ENCODE measurements at places on chromosomes 3 and 15.

DNA sequence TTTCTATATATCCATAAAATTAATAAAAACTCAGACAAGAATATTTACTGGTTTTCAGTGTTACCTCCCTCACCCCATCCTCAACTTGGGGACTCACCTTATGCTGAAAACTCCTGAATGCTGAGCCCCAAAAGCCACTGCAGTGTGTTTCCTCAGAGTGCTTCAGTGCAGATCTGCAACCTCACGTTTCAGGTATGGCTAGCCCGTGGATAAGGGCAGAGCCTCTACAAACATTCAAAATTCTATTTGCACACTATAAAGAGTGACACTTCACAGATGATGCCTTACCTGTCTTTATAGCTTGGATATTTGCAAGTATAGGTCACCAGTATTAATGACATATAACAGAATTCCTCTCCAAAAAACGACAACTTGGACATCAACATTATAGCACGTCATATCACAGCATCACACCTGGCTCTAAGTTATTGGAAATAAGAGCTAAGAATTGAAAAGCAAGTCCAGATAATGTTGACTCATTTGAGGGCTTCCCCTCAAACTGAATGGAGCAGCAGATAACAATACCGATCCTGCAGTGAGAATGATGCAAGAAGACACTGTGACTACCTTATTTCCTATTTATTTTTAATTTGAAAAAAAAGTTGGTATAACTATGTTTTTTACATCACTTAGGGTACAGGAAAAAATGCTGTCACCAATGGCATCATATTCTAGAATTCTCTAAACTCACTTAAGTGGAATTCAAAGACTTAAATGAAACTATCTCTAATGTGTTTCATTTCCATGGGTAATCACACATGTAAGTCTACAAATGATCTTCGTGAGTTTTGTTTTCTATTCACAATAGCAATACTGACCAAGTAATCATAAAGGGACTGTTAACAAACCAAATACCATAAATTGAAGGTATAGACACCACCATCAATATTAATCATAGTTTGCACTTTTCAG lies 40.7 kb upstream of the RSL24D1 start:
- DNase-seq, result no peak

- DNase-seq, result no peak
These were observed 478.2 kb upstream of the DPH6 start for GRCh38 chr15:36024031-36024688.

DNA sequence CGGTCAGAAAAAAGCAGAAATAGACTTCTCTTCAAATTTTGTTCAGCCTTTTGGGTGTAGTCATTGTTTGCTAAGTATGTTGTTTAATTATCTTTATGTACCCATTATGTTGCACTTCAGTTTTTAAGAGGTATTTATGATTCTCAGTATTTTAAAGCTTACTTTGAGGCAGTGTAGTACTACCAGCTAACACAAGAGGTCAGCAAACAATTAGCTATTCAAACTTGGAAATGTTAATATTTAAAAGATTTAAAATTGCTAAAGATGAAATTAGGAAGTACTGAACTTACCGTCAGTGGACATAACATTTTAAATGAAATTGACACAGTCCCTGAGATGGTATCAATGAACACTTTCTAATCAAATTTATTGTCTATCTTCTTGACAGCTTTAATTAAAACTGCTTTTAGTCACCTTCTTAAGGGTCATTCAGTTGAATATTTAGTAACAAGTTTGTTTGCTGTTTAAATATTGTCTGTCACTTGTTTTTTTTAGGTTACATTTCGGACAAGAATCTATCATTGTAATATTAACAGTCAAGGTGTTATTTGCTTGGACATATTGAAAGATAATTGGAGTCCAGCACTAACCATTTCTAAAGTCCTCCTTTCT lies 28.1 kb downstream of the NKIRAS1 start:
- DNase-seq, result peak; percentile 39

GRCh38 chr15:39376371-39376909 lies 204.4 kb upstream of the THBS1 start:
- no peak for DNase-seq

- no peak for DNase-seq
These were observed 39.3 kb downstream of the KLHL6 start for GRCh38 chr3:183515968-183516851.

GRCh38 chr3:9676785-9677184 lies 26.8 kb upstream of the CPNE9 start:
- no peak for DNase-seq

DNA sequence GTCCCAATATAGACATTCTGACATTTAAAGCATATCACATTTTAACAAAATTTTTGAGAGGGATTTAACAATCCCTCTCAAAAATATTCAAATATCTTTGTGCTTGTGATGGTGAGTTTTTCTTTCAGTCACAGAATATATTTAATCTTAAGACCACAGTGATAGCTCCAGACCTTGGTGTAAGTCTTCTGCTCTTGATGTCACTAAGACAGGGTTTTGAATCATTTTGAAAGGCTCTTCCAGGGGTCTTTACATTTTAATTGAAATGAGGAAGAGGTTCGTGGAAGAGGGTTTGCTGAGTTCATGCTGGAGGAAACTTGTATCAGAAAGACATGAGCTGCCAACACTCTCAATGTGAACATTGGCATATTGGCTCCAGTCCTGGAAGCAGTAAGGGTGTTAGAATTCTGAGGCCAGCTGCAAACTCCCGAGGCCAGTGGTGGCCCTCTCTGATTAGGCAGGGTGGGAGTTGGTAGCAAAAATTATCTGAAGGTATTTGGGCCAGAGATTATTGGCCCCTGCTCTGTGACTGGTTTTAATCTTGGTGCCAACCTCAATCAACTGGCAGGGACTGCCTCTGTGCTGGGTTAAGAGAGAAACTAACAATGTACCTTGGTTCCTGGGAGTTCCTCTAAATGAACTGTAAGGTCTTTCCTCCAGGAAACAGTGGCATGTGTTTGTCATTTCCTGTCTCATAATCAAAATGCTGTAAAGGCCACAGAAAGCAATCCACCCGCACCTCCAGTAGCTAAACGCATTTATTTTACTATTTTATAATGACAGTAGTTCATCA lies 5.3 kb downstream of the POU1F1 start:
- no peak for DNase-seq

DNA sequence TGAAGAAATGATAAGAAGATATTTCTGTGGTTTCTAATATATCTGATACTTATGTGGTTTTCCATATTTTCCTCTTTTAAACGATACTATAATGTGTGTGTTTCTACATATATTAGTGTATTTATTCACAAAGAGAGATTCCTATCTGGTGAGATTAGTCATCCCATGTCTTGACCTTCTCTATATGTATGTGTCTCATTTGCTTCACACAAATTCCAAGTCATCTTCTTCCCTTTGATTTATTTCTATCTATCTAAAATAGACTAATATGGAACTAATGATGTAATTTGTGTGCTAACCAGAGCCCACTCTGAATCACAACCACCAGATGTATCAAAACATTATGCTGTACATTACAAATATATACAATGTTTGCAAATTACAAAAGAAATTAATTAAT lies 154.7 kb upstream of the KCNMB2 start:
- DNase-seq, result no peak

GRCh38 chr3:36210840-36211651 lies 169.3 kb upstream of the STAC start:
- DNase-seq, result no peak

GRCh38 chr15:69305204-69305931 lies 6.7 kb downstream of the PAQR5 start:
- peak; percentile 65 for DNase-seq

DNA sequence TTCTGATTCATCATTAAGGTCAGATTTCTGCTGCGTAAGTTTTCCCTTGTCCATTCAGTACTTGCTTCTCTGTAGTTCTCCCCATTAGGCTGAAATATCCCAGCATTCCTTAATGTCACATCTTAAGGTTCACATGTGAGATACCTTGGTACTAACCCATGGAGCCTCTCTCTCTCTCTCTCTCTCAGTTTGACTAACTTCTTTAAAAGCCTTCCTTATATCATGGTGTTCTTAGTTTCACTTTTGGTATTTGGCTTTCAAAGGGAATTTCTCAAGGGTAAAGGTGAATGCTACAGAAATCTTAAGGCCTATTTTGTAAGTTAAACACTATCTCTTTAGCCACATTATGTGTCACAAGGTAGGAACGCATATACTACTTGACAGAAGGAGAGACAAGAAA lies 427.3 kb upstream of the ZNF717 start:
- no peak for DNase-seq

- no peak for DNase-seq
These were observed 36.8 kb upstream of the GOLGA6L2 start for GRCh38 chr15:23483821-23484299.

- no peak for DNase-seq
These were observed 285.9 kb downstream of the XXYLT1 start for GRCh38 chr3:194985031-194985578.

DNA sequence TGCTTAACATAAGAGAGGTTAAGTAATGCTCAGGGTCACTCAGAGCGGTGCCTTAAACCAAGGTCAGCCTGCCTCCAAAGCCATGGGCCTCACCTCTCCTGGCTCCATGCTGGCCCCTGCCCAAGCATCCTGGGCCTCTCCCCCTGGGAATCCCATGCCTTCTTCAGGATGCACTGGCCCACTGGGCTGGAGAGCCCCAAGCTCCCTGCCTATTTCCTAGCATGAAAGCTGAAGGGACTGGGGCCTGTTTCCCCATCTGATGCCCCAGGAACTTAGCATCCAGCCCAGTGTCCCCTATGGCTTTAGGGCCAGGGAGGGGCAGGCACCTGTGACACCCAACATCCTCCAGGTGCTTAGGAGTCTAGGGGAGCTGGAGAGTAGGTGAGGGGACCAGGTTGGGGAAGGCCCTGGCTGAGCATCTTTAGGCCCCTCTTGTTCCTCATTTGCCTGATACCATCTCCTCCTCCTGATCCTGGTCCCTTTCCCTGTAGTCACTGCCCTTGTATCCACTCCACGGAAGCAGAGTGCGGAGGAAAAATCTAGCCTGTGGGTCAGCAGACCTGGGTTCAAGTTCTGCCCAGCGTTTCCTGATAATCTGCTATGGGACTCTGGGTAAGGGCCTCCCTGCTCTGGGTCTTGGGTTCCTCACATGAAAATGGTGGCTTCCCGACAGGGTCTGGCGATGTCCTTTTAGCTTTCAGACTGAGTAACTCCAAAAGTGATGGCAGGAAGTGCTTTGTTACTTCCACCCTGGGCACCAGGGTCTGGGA lies 28.6 kb downstream of the EHD4 start:
- DNase-seq, result no peak

GRCh38 chr15:41490355-41490754 lies 3.3 kb upstream of the ITPKA start:
- peak; percentile 62 for DNase-seq

DNA sequence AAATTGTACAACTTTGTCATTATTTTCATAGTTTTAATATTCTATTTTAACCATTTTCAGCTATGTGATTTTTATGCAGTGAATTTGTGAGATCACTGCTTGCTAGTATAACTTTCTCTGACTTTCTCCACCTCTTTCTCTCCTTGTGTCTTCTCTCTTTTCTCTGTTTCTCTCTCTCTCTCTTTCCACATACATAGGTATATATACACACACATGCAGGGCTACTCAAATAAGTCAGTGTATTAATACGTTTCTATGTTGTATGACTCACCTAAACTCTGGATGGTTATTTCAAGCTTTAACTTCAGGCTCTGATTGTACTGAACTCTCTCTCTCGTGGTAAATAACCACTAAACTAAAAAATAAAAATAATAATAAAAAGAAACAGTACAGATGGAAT lies 1389.3 kb upstream of the ALCAM start:
- no peak for DNase-seq

GRCh38 chr15:52113235-52113634 lies 660 bp upstream of the BCL2L10 start:
- DNase-seq, result no peak

DNA sequence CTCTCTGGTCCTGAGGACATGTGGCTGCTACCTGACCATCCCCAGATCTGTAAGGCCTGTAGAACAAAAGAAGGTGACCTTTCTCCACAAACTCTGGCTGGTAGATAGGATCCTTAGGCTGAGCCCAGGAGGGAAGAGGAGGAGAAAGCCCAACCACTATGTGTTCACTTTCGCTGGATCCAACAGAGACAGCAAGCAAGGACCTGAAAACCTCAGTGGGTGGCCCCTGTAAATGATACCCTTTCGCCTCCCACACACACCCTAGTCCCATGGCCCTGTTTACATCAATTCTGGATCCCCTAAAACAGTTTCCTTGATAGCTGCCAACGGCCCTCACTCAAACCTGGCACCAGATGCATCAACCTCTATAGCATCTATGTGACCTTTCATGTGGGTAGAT lies 22.4 kb downstream of the CCDC12 start:
- no peak for DNase-seq

DNA sequence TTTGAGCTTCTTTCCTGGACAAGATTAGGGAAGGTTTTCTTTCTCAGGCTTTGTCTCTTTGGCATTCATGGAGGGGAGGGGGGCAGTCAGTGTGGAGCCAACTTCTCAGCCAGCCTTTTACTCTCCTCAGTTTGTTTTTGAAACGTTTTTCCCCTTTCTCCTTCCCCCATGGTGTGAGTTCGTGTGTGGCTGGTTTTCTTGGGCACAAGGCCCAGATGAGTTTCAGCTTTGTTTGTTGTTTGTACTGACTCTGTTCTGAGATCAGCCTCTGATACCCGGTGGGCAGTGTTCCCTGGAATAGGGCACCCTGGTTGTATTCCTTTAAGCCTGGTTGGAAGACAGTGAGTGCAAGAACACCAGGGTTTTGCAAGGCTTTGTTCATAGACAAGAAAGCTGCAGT lies 168.2 kb upstream of the RARB start:
- peak; percentile 96 for DNase-seq

- no peak for DNase-seq
These were observed 304.9 kb downstream of the FGF12 start for GRCh38 chr3:192422321-192422996.

DNA sequence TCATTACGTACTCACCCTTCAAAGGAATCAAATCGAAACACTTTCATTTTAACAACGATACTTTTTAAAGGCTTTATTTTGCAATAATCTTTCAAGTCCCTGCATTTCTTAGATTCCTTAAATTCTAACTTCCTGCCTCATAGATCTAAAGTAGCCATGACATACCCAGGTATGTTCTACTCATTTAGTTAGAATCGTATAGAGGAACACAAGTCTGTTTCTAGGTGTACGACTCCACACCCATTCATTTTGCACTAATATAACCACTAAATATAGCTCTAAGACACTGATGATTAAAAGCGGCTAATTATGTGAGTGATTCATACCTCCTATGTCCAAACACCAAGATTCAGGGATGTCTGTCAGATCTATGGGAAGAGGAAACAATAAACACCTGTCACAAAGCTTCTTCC lies 1.3 kb downstream of the ATP13A3 start:
- DNase-seq, result no peak

- no peak for DNase-seq
These were observed 26.3 kb downstream of the GABRR3 start for GRCh38 chr3:98008855-98009254.

- DNase-seq, result no peak
These were observed 11.1 kb downstream of the TMEM62 start for GRCh38 chr15:43144512-43144911.

- DNase-seq, result no peak
These were observed 9.0 kb downstream of the PLCL2 start for GRCh38 chr3:16893618-16894200.

- DNase-seq, result no peak
These were observed 63.3 kb downstream of the ZNF106 start for GRCh38 chr15:42427429-42428223.

Data from smooth muscle cell of the brain vasculature (primary cell).